CD4-positive, alpha-beta T cell treated with Interleukin-6 at 100 ng/mL for 8 hours (primary cell): ENCODE measurements at places on chromosomes 1 and 21.

DNA sequence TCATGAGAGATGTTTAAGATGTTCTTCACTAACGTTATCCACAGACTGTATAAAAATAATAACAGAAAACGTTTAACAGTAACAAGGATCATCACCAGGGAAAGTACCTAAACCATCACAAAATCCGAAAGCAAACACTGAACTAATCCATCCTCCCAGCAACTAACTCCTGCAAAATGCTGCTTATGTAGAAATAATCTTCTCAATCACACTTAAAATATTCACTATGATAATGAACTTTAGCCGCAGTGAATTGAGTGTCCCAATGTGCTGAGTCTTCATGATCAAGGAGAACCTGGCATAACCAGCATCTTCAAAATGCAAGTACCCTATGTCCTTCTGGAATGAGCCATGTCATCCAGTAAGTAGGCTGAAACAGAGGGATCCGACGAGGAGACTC lies 166.1 kb downstream of the LTN1 start:
- DNase-seq: no peak

DNA sequence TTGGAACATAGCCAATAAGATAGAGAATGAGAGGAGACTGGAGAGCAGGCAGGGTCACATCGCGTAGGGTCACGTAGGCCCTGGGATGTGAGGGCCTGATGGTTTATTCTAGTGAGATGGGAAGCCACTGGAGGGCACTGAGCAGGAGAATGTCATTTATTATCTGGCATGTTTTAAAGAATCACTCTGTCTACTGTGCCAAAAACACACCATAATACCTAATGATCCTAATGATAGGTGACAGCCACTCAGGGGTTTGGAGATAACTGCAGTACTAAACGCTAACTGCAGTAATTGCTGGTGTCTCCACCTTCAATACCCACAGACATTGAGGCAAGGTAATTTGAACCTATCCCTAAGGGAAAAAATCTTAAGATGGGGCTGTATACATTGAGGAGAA lies 185.4 kb downstream of the TTLL7 start:
- no peak for DNase-seq

- DNase-seq: peak; percentile 76
Measured at GRCh38 chr1:172746091-172746949, 87.4 kb downstream of the FASLG start.

GRCh38 chr1:111852261-111852721 lies 96.6 kb downstream of the DDX20 start:
- DNase-seq: no peak

- no peak for DNase-seq
Measured at GRCh38 chr1:39898191-39898590, 3.5 kb downstream of the MYCL start.

DNA sequence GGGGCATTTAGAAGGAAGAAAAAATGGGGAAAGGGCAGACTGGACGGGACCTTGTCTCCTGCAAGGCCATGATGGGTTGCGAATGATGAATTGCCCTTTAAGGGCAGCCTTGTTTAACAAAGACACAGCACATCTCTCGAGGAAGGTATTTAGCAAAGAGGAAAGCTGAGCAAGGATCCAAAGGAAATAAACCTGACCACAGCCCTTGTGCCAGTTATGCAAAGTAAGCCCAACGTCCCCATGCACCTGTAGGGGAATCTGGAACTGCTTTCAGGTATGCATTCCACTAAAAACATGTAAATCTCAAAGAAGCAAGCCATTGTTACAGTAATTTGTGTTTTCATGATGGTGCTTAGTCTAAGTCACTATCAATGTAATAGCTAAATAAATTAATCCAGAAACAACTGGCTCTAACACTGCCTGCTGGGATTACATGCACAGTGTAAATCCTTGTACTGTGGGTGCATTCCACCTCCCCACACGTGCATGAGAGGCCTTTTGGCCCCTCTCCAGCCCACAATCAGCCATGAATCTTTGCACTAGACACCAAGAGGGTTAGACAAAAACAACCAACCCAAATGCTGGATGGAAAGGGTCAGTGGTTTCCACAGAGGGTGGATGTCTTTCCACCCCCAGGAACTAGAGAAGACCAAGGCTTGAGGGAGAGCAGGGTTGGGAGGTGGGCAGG lies 228.8 kb upstream of the KAZN start:
- no peak for DNase-seq

DNA sequence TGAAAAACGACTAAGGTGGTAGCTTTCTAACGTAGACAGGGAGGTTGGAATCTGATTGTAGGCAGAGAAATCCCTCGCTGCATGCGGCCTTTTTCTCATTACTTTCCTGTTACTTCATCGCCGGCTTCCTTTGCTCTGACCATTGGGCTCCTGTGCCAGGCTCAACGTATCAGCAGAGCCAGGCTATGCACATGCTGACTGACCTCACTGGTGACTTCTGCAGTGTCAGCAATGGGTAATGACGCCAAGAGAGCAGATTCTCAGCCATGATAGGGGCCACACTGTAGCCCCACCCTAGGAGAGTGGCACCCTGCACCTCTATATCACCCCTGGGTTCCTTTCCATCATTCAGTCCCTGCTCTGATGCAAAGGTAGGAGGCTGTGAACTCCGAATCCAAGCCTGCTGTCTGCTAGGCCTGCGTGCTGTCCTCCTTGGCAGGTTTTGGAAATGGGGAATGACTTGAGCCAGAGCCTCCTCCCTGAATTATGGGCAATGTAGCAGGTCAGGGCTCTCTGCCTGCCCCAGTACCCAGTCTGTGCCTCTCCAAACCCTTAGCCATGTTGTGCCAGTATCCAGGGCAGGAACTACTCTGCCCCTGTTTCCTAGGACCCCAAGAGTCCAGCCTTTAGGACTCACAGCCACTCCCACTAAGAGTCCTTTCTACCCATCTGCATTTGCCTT lies 11.4 kb downstream of the PPFIA4 start:
- no peak for DNase-seq

GRCh38 chr1:64110924-64111777 lies 92.3 kb upstream of the UBE2U start:
- DNase-seq: no peak

DNA sequence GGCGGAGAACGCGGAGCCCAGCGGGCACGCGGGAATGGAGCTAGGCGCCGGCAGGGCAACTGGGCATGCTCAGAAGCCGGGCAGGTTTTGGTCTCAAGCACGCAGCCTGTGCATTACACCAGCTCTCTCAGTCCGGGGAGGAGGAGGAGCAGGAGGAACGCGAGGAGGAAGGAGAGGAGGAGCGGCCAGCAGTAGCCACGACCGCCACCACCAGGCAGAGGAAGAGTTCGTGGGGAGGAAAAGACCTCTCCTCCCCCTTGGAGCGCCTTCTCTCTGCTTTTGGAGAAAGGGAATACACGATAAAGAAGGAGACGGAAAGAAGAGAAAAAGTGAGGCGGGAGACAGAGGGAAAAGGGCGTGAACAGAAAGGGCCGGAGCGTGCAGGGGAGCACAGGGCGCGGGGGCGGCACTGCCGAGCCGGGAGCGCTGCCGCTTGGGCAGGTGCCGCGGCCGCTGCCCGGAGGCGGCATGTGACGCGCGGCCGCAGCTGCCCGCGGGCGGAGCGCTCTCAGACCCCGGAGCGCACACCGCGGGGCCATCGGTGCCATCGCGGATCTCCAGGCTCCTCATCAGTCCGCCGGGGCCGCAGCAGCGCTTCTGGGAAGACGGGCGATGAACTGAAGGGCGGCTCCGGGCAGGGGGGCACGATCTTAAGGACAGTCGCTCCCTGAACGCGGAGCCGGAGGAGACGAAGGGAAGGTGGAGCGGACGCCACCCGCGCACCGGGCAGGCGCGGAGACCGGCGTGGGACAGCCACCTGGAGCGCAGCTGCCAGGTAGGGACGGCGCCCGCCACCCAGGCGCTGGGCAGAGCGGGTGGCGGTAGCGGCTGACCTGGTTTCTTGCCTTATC lies at the start of gene CHRM3:
Gene CHRM3, plus strand, starts transcription at position 116 of the 851 bp plus-strand sequence. CDS start 520,884 bp downstream, outside the sequence.
- no peak for DNase-seq

- no peak for DNase-seq
Measured at GRCh38 chr1:40162753-40163441, 1.7 kb downstream of the RLF start.

GRCh38 chr1:84585803-84586202 lies 11.6 kb upstream of the CTBS start:
- DNase-seq: no peak

- no peak for DNase-seq
Measured at GRCh38 chr1:93964096-93964776, 55.0 kb upstream of the GCLM start.

GRCh38 chr1:169809370-169810095 lies 14.8 kb upstream of the METTL18 start:
- DNase-seq: peak; percentile 35

- no peak for DNase-seq
Measured at GRCh38 chr1:109298666-109299557, 7.9 kb downstream of the MYBPHL start.

DNA sequence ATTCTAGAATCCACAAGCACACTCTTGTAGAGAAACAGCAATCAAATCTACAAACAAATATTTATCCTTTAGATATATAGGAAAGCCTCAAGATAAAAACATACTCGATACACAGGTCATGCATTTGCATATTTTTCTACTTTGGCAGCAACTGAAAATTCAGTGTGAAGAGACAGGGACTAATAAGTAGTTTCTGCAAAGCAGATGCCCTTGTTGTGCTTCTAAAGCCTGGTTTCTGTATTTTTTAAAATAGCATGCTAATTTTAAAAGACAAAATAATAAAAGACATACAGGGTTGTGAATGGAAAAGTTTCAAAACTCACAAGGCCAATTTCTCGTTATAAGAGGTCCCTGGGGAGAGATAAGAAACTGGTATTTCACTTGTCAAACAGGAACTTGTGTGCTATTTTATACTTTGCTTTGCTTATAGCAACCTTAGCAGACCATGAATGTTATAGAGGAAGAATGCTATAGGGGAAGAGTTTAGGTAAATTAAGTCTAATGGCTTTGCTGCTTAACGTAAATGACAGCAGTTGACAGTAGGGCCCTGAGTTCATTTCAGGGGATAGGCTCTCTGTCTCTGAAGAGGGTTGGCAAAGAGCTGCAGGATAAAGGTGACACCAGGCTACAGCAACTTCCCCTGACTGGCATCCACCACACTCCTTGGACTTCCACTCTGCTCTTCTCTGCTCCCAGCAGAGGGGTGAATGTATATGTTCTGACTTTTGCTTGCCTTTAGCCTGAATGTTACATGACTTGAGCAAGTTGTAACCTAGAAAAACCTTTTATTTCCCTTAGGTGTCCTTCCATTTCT lies 9.4 kb upstream of the RGS13 start:
- DNase-seq: no peak

DNA sequence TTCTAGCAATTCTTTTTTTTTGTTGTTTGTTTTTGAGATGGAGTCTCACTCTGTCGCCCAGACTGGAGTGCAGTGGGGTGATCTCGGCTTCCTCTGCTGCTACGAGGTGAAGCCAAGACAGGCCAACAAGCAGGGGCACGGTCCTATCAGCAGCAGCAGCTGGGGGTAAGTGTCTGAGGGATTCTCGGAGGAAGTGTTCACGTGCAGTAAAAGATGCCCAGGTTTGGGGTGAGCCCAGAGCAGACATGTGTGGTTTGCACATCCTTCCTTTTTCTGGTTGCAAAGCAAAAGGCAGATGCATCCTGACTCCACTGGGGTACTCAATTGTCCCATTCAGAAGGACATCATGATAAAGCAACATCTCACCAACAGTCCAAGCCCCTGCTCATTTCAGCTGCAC lies 27.7 kb downstream of the PIGP start:
- peak; percentile 18 for DNase-seq

- peak; percentile 26 for DNase-seq
Measured at GRCh38 chr21:44870748-44871495, 2.6 kb downstream of the PTTG1IP start.
